ENCODE measurements at places on chromosomes 16 and 17.

DNA sequence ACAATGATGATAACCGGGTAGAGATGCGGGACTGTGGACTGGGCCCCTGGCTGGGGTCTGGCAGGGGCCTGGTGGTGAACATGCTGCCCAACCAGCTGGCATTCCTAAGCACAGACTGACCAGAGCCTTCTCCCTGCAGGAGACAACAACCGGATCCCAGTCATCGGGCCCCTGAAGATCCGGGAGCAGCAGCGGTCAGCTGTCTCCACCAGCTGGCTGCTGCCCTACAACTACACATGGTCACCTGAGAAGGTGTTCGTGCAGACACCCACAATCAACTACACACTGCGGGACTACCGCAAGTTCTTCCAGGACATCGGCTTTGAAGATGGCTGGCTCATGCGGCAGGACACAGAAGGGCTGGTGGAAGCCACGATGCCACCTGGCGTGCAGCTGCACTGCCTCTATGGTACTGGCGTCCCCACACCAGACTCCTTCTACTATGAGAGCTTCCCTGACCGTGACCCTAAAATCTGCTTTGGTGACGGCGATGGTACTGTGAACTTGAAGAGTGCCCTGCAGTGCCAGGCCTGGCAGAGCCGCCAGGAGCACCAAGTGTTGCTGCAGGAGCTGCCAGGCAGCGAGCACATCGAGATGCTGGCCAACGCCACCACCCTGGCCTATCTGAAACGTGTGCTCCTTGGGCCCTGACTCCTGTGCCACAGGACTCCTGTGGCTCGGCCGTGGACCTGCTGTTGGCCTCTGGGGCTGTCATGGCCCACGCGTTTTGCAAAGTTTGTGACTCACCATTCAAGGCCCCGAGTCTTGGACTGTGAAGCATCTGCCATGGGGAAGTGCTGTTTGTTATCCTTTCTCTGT is 5.1 kb upstream of the SLC7A6 start:
- DNase-seq: no peak

DNA sequence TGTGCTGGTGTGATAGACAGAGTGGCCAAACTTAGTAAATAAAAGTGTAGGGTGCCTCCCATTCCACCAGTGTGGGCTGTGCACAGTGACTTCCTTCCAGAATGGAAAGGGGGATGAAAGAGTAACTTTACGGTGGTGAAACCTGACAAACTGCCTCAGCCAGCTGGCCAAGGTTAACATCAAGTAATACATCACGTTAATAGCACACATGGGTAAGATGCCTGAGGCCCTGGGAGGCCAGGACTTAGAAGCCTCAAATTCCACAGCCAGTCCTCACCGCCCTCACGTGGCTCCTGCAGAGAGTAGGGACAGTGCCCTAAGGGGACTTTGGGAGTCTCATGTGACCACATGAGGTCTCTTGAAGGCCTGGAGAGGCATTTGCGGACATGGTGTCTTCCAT is 14.1 kb downstream of the RMI2 start:
- peak; percentile 81 for DNase-seq

GRCh38 chr16:53018834-53019416 is 33.8 kb downstream of the CHD9NB start:
- DNase-seq: no peak

- no peak for DNase-seq
Observed at GRCh38 chr17:64277831-64278562, 14.9 kb upstream of the TEX2 start.

DNA sequence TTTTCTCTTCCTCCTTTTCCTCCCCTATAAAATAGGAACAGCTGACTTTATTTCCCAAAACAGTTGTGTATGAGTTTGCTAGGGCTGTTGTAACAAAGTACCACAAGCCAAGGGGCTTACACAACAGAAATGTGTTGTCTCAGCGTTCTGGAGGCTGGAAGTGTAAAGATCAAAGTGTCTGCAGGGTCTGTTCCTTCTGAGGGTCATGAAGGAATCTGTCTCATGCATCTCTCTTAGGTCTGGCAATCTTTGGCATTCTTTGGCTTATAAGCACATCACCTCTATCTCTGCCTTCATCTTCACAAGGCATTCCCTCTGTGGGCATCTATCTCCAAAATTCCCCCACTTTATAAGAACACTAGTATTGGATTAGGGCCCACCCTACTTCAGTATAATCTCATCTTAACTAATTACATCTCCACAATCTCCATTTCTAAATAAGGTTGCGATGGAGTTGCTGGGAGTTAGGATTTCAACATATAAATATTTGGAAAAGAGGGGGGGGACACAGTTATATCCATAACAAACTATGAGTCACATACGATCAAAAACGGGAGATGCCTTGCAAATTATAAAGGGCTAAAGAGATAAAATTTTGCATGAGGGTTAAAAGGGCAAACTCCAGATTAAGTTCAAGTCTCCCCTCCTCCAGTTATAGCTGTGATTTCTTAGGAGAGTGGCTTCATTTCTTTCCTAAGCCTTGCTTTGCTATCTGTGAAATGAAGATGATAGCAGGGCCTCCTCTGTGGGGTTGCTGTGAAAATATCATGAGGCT is 109.7 kb downstream of the VAT1L start:
- peak; percentile 48 for DNase-seq

DNA sequence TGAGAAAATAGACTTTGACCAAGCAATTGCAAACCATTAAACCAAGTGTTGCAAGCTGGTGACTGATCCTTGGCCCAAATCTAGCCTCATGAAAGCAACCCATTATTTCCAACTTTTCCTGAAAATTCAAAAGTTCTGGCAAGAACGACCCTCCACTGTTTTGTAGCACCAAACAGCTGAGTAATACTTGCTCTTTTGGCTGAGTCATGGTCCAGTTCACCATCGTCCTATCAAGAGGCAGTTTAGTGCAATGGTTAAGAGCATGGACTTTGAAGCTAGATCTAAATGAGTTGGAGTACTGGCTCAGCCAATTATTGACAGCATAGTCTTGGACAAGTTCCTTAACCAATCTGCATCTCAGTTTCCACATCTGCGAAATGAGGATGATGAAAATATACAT is 31.3 kb downstream of the SCNN1G start:
- no peak for DNase-seq

DNA sequence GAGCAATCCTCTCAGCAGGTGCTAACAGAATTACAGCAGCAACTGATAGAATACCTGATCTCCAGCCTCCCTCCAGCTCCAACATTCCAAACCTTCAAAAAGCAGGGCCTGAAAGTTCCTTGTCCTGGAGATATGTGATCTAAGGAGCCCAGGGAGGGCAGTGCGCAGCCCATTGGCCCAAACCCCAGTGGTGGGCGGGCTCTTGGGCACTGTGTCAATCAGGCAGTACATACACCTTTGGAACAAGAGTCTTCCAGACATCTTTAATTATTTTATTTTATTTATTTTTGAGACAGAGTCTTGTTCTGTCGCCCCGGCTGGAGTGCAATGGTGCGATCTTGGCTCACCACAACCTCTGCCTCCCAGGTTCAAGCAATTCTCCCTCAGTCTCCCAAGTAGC is 24.2 kb downstream of the SLC12A3 start:
- DNase-seq: no peak

DNA sequence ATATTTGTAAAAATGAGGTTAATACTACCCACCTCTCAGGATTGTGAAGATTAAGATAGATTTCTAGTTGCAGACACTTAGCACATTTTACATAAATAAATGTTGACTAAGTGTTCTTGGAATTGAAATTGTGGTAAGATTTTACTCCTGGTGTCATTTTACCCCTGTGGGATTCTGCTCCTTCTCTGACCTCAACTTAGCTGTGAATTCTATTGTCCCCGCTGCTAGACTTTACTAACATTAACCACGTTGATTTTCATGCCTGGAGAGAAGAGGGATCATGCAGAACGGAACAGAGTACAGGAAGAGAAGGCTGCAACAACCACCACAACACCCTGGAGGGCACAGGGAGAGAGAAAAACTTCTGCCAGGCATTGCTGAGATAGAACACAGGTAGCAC is 2.1 kb upstream of the TOM1L1 start:
- DNase-seq: peak; percentile 17

- no peak for DNase-seq
Observed at GRCh38 chr16:57264381-57264780, 19.3 kb downstream of the ARL2BP start.
